ENCODE measurements at places on chromosomes 16 and 17.

GRCh38 chr16:30858829-30859423, 35.0 kb downstream of the BCL7C start:
- DNase-seq, result no peak

DNA sequence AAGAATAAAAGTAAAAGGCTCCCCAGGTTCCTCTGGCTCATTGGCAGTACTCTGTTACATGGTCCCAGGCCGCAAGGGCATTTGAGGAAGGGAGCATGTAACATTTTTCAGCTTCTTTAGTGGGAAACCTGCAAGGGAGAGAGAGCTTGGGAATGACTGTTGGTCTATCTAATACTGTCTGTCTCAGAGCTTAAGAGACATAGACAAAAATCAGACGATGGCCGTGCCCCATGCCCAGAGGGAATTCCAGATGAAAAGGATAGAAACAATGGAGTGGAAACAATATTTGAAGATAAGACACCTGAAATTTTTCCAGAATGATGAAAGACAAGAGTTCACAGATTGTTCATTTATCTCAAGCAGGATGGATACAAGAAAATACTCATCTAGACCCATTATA, 48.1 kb upstream of the ADORA2B start:
- no peak for DNase-seq

DNA sequence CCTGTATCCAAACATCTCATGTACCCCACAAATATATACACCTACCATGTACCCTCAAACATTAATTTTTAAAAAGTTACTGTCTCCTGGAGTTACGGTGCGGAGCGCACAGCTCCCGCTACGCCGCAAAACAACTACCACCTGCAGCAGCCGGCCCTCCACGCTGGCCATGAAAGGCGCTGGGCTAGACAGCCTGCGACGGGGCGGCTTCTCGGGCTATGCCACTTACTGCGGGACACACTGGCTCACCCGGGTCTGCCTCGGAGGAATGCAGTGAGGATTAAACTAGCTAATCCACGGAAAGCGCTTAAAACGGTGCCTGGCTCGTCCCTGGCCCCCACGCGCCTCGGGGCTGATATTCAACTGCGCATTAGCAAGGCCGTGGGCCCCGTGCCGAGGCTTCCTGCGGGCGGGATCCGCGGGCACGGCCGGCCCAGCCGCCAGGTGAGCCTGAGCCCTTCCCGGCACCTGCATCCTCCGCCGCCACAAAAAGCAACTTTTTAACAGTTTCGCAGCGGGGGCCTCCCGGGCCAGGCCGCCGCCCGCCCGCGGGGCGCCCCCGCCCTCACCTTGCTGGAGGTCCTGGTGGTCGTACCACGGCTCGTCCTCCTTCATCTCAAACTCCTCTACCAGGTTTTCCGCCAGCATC, 633 bp downstream of the CDR2 start:
- no peak for DNase-seq

GRCh38 chr16:9035996-9036395, 55.4 kb upstream of the HAPSTR1 start:
- DNase-seq, result no peak

- DNase-seq, result no peak
Measured at GRCh38 chr16:56588781-56589140, 567 bp upstream of the MT3 start.

- DNase-seq, result peak; percentile 98
Measured at GRCh38 chr17:51739245-51739886, 419.1 kb downstream of the CA10 start.

- no peak for DNase-seq
Measured at GRCh38 chr16:78438632-78439031, 339.2 kb downstream of the WWOX start.

DNA sequence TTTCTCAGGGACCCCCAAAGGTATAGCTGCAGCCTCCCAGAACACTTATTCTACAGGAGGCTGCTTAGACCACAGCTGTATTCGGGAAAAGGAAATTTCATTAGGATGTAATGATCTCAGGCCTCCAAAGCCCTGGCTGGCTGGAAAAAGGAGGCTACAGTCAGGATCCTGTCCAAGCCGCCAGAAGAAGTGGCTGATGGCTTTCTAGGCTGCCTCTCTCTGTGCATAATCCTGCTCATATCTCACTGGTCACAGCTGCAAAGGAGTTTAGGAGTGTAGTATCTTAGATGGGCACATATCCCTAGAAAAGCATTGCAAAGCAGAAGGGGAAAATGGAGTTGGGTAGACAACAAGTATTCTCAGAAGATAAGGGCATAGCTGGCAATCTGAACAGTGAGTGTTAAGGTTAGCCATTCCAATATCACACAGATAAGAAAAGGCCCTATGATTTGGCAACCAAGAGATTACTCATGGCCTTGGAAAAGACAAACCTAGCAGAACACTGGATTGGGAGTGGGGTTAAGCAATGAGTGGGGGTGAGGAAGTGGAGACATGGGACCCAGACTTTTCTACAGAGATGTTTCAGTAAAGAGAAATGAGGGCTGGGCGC, 26.0 kb upstream of the PRKCA start:
- DNase-seq, result no peak

GRCh38 chr17:80868022-80868609, 123.5 kb upstream of the CHMP6 start:
- no peak for DNase-seq

GRCh38 chr16:49733313-49734009, 122.5 kb downstream of the ZNF423 start:
- no peak for DNase-seq

DNA sequence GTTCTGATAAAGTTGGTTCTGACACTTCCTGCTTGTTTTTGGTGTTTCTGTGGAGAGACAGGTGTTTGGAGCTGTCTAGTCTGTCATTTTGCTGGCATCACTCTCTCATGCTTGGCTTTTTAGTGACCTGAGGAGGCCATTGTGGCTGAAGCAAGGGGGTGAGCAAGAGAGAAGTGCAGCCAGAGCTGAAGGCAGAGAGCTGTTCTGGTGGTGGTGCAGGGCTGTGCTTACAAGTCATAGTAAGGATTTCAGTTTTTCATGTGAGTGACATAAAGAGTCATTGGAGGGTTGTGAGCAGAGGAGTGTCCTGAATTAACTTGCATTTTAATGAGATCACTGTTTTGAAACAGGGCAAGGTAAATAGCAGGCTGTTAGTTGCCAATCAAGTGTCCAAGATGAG, 97.5 kb downstream of the CHD9 start:
- no peak for DNase-seq

DNA sequence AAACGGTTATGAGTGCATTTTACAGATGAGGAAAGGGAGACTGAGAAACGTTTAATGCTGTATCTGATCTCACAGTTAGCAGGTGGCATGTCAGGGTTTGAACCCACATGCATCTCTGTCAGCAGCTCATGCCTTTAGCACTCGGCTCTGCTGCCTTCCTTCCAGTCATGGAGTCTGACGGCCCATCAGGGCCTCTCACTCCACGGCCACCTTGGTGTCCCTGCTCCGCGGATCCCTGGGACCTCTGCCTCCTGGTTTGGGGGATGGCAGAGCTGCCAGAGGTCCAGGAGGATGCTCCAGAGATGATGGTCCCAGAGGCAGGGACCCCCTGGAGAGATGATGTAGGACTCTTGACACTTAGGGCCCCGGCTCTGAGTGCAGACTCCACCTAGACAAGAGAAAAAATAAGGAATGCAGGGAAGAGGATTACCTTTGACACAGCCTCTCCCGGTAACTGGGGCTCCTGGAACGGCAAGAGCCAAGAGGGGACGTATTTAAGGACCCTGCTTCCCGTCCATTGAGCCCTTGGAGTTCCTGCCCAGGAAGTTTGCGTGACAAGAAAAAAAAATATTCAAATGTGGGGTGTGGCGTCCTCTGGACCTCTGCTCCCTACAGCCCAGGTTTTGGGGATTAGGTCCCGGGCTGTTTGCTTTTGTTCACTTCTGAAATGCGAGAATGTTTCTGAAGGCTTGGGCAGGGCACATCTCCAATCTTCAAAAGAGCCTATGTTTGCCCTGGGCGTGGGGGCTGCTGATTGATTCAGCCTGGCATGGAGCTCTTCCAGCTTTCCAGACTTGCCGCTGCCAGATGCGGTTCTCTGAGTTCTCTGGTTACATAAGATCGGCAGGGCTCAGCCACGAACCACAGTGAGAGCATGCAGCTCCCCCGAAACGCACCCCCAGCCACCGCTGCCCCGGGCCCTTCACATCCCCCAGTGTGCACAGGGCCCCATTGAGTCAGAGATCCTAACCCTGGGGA, at the start of gene ALDH3A1:
TSS of gene ALDH3A1 (minus strand) at position 470 of the 978 bp plus-strand sequence. CDS start 3,169 bp downstream, outside the sequence.
- no peak for DNase-seq

- DNase-seq, result no peak
Measured at GRCh38 chr17:38918129-38918913, 7.1 kb upstream of the LASP1NB start.

GRCh38 chr17:63382826-63383225, 63.3 kb downstream of the CYB561 start:
- no peak for DNase-seq

DNA sequence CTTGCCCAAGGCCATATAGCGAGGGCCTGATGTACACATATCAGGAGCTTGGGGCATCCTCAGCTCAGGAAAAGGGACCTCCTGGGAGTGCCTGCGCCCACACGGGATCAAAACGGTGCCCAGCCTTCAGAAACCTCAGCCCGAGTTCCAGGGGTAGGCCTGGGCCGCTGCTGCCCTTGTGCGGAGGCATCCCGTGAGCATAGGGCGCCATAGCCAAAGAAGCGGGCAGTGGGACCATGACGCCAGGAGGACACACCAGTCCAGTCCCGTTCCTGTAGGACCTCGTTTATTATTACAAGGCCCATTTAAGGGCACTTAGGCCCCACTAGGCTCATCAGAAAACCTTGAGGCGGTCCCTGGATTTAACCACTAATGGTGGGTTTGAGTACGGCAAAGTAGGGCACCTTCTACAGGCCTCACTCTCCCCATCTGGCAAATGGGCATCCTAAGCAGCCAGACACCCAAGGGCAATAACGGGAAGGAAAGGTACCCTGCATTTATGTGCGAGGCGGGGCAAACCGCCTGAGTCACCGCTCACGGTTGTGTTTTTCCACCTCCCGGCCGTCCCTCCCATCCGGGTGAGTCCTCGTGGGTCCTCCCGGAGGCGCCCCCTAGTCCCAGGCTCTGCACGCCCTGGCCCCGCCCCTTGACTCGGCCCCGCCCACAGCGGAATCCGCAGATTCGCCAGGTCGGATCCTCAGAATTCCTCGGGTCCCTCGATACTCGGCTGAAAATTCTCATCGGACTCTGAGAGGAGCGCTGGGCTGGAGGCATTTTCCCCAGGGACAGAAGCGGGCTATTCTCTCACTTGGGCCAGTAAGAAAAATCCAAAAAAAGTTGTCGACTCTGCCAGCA, 726 bp upstream of the SETD1A start:
- DNase-seq, result peak; percentile 7

GRCh38 chr16:49621241-49622083, 234.4 kb downstream of the ZNF423 start:
- DNase-seq, result no peak

DNA sequence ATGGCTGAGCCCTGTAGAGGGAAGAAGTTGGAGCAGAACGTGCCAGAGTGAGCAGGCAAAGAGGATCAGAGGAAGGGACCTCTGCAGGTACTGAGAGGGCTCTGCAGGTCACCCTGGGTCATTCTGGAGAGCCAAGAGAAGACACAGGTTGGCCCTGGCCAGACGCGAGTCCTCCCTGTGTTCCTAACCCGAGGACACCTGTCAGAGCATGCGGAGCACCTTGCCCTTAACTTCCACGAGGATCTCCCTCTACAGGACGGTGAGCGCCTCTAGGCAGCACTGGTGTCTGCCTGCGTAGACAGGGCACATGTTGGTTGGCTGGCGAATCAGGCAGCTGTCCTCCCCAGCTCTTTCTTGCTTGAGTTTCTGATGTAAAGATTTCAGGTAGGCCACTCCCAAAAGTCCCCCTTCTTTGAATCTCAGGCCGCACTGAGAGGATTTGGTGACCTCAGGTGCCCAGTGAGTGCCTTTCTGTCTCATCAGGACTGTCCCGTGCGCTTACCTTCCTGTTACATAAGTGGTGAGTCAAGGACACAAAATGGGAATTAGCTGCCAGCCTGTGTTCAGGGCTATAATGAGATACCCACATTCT, 45.3 kb downstream of the MPRIP start:
- DNase-seq, result no peak

DNA sequence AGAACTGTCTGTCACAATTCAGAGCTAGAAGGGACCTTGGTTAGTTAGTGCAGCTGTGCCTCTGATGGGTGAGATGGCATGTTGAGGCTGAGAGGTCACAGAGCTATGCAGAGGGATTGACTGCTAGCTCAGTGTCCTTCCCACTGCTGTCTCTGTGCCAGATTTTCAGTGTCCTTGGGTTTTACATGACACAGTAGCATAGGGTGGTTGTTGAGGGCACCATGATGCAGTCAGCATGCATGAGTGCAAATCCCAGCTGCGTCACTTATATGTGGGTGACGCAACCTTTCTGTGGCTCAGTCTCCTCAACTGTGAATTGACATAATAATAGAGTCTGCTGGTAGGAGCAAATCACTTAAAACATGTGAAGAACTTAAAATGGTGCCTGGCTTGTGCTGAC, 2.7 kb downstream of the MT1A start:
- no peak for DNase-seq

- DNase-seq, result no peak
Measured at GRCh38 chr17:67491009-67491680, 114.1 kb downstream of the PITPNC1 start.

DNA sequence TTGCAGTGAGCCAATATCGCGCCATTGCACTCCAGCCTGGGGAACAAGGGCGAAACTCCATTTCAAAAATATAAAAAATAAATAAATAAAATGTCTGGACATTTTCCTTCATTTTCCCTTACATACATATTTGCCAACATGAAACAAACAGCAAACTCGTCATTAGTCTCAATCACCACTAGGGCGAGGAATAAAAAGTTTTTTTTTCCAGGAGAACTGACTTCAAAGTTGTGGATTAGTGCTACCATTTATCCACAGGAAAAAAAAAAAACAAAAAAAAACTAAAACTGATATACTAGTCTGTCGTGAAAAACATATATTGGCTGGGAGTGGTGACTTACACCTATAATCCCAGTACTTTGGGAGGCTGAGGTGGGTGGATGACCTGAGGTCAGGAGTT, 77.0 kb upstream of the MTMR4 start:
- DNase-seq, result no peak

GRCh38 chr17:17568772-17569195, 22.7 kb downstream of the PEMT start:
- DNase-seq, result peak; percentile 39

DNA sequence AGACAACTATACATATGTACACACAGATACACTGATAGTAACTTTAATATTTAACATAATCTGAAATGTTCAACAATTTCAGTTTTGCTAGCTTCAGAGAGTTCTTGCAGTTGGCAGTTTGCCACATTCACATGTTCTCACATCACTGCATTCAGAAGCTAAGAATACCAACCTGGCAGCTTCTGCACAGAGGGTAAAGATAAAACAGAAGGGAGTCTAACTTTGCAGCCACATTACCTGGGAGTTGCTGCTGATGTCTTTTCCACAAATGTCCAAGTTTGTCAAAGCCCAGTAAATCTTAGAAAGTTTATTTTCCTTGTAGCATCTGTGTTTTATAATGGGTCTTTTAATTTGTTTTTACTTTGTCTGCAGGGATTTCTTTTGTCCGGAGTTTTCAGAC, 332.0 kb downstream of the BCAS3 start:
- DNase-seq, result no peak

GRCh38 chr17:1797323-1797722, 32.4 kb downstream of the SMYD4 start:
- no peak for DNase-seq

GRCh38 chr16:17308186-17308585, 162.6 kb downstream of the XYLT1 start:
- DNase-seq, result no peak

GRCh38 chr16:82135844-82136243, 34.2 kb downstream of the MPHOSPH6 start:
- DNase-seq, result no peak

All from NCI-H748 treated with DMSO at 0.1 percent for 48 hours (cell line).